ENCODE measurements at places on chromosomes 5 and 9. TPM values are rescaled to one million over a fixed set of nuclear protein-coding genes. Genes with fewer than 3 reads are reported as not detected.

GRCh38 chr9:37209431-37210386 is 89.3 kb downstream of the ZCCHC7 start:
- H3K36me3 ChIP-seq, result peaks cover 32% of the 10 kb centered on the region
- no peaks in the 10 kb centered on the region for H3K27me3 ChIP-seq
- DNase-seq, result no peak
- H3K27ac ChIP-seq, result peak overlapping the region; percentile 7
- H3K4me1 ChIP-seq, result peaks cover 36% of the 10 kb centered on the region

KLHL3 gene
- total RNA-seq, result 6.8 TPM

- H3K36me3 ChIP-seq, result no peaks in the 10 kb centered on the region
- no peaks in the 10 kb centered on the region for H3K27me3 ChIP-seq
- no peaks in the 10 kb centered on the region for H3K4me1 ChIP-seq
Measured at GRCh38 chr9:93172666-93173364, 11.1 kb upstream of the WNK2 start.

MSMP gene
- total RNA-seq, result not detected

- H3K4me3 ChIP-seq, result no peak overlapping the region
- no peaks in the 10 kb centered on the region for H3K27me3 ChIP-seq
- DNase-seq, result no peak
- no peak overlapping the region for H3K27ac ChIP-seq
Measured at GRCh38 chr5:81601919-81602318, 149.0 kb downstream of the SSBP2 start.

NTRK2 gene
- total RNA-seq, result 1.8 TPM

DNA sequence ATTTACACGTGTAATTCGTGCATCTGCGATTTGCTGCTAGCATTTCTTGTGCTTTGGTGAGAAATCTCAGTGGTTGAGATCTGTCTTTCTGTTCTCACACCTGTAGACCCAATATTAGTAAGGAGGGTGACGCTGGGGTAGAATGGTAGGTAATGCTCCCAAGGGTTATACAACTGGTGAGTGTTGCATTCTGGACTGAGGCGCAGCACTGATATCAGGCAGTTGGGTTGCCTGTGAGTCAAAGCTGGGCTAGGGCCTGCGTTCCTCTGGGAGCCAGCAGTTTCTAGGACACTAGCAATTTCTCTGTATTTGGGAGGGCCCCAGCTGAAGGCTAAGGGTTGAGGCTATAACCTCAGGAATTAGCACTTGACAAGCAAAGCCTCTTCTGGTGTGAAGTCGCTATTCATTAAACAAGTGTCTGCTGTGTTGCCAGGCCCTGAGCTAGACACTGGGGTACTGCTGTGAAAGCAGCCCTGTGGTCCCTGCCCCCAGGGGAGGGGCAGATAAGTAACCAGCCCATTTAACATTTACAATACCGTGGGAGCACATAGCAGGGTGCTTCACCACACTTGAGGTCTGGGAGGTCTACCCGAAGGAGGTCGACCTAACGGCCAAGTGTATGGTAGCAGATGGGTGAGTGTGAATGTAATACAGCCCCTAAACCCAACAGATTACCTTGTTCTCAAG is 28.7 kb downstream of the LARP1 start:
- peaks cover 94% of the 10 kb centered on the region for H3K4me1 ChIP-seq
- no peaks in the 10 kb centered on the region for H3K27me3 ChIP-seq
- DNase-seq, result no peak
- peaks cover 9% of the 10 kb centered on the region for H3K36me3 ChIP-seq

DNA sequence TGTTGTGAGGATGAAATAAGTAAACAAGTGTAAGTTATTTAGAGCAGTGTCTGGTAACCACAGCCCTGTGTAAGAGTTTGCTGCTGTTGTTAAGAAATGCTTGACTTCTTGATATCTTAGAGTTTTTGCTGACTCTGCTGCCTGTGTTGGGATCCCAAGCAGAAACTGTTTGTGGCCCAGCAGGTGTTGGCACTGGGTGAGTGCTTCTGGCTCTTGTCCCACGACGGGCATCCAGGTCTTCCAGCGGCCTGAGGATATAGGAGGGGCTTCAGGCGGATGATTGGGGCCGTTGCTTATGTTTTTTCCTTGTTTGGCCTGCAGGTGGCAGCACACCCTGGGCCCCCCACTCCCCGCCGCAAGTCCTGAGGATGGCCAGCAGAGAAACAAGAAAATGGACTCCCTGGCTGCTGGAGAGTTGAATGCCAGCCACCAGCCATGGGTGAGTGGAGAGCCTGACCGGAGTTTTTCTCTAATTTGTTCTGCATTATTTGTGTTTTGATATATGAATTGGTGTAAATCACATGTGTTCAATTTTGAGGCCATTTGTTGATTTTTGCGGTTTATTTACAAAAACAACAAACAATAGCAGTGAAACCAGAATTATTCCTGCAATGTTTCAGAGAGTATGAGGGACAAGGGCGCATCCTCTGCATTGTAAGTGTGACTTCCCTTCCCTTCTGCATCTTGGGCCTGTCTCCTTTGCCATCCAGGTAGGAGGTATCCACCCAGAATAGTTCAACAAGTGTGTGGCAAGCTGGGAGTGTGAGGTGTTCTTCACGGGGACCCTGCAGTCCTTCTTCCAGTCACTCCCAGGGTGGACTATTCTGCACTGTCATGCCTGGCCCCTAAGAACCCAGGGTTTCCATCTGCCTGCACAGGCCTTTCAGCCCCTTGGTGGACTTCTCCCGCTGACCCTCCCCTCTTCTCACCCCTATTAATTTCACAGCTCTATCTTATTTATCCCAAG is 50.3 kb downstream of the SLC22A5 start:
- peaks cover 83% of the 10 kb centered on the region for H3K4me1 ChIP-seq
- peaks cover 45% of the 10 kb centered on the region for H3K36me3 ChIP-seq
- DNase-seq, result peak; percentile 75
- H3K4me3 ChIP-seq, result peak overlapping the region; percentile 37
- peak overlapping the region; percentile 90 for H3K27ac ChIP-seq

DNA sequence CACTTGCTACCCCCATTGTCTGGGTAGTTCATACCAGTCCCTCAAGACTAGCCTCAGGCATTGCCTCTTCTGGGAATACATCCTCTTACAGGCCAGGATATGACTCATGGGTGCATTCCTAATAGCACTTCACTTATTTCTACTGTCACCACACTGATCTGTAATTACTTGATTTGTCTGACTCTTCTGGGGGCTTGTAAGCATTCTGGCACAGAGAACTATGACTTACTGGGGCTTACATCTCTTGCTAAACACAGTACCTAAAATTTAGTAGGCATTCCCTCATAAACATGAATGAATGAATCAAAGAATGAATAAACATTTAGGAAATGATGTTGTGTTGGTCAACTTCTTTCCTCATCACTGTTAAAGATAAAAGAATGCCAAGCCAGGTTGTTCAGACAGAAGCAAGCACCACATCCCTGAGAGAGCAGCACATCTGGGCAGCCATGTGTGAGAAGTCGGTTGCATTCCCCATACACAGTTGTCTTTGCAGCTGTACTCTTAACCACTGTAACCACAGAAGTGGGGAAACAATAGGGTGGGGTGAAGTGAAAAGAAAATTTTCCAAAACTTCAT is 27.6 kb downstream of the IL7R start:
- no peak for DNase-seq
- peaks cover 41% of the 10 kb centered on the region for H3K4me1 ChIP-seq
- peak overlapping the region; percentile 92 for H3K27ac ChIP-seq

DNA sequence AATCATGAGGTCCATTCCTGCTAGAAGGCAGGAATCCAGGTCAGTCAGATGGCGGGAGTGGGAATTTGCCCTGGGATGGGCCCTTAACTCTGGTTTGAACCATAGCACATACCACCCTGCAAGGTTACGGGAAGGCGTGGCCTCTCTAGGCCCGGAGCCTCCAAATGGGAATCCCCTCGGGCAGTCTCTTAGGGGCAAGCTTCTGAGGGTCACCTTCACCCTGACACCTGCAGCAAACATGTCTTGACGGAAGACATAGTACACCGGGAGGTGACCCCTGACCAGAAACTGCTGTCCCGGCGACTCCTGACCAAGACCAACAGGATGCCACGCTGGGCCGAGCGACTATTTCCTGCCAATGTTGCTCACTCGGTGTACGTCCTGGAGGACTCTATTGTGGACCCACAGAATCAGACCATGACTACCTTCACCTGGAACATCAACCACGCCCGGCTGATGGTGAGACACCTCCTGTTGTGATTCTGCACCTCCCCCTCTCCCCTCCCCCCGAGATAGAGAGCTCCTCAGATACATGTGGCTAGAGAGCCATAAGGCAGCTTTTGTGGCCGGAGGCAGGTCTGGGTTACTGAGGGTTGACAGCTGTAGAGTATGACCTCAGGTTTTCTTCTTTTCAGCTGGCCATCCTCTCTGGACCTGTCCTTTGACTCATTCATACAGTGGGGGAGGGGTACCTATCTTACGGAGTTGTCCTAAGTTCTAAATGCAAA is 957 bp downstream of the PRELID1 start:
- DNase-seq, result peak; percentile 59
- peak overlapping the region; percentile 93 for H3K4me3 ChIP-seq
- peaks cover 58% of the 10 kb centered on the region for H3K4me1 ChIP-seq

PCDHB13 gene
- total RNA-seq, result not detected

GRCh38 chr9:130627896-130628792 is 36.2 kb upstream of the PRDM12 start:
- H3K4me3 ChIP-seq, result no peak overlapping the region
- no peaks in the 10 kb centered on the region for H3K27me3 ChIP-seq

GRCh38 chr9:90881648-90882047 is 80.0 kb downstream of the SYK start:
- H3K27ac ChIP-seq, result no peak overlapping the region
- H3K27me3 ChIP-seq, result peaks cover 5% of the 10 kb centered on the region
- no peaks in the 10 kb centered on the region for H3K36me3 ChIP-seq

DNA sequence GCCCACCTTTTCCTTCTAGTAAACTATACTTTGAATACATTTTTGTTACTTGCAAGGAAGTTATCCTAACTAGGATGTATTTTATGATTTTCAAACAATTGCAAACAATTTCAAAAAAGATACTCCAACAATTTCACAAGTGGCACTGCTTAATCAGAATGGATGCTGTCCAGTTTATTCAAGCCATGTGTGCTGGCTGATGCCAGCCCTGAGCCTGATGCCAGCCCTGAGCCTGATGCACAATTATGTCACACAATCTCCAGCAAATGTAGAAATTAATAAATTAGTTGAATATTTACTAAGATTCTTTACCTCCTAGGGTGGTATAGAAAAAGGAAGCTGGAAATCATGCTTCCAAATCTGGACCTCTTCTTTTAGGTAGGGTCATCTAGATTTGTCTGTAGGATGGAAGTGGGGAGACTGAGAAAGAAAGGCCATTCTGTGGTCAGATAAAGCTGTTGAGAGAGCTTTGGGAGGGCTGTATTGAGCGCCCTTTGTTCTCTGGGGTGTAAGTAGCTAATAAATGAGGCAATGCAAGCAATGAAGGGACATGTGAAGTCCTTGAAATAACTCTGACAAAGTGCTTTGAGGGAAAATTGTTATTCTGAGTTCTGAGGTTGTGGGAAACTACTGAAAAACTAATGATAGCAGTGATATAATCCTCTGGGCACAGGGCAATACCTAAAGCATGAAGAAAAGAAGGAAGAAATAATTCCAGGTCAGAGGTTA is 5.8 kb upstream of the C6 start:
- H3K36me3 ChIP-seq, result no peaks in the 10 kb centered on the region
- H3K27ac ChIP-seq, result no peak overlapping the region
- no peak for DNase-seq
- H3K4me3 ChIP-seq, result no peak overlapping the region

SHOC1 gene
- total RNA-seq, result not detected

GRCh38 chr9:131629825-131630204 is 84.5 kb downstream of the PRRT1B start:
- peak overlapping the region; percentile 67 for H3K27ac ChIP-seq
- no peaks in the 10 kb centered on the region for H3K27me3 ChIP-seq
- DNase-seq, result peak; percentile 33
- no peak overlapping the region for H3K4me3 ChIP-seq
- H3K4me1 ChIP-seq, result peaks cover 46% of the 10 kb centered on the region

SLC4A9 gene
- total RNA-seq, result 0.21 TPM

- no peaks in the 10 kb centered on the region for H3K4me1 ChIP-seq
- H3K27me3 ChIP-seq, result no peaks in the 10 kb centered on the region
- DNase-seq, result no peak
- H3K27ac ChIP-seq, result no peak overlapping the region
- H3K4me3 ChIP-seq, result no peak overlapping the region
Measured at GRCh38 chr5:66633754-66634153, 37.6 kb downstream of the MAST4 start.

DNA sequence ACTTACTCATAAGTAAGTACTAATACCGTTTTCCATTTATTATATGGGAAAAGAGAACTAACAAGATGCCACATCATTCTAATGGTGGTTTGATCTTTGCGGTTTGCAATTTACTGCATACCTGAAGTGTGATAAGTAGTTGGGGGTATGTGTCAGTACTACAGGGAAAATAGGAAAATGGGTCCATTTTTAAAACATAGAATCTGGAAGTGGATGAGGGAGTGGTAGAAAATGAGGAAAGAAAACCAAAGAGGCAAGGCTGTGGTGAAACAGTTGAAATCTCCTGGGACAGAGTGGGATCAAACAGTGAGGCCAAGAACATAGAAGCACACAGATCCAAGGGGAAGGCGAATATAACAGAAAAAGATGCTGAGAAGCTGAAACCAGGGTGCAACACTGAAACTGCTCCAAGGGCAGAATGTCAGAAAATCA is 6.7 kb downstream of the ADAMTSL1 start:
- no peak overlapping the region for H3K27ac ChIP-seq
- DNase-seq, result no peak
- no peak overlapping the region for H3K4me3 ChIP-seq

SAPCD2 gene
- 6.4 TPM for total RNA-seq

DNA sequence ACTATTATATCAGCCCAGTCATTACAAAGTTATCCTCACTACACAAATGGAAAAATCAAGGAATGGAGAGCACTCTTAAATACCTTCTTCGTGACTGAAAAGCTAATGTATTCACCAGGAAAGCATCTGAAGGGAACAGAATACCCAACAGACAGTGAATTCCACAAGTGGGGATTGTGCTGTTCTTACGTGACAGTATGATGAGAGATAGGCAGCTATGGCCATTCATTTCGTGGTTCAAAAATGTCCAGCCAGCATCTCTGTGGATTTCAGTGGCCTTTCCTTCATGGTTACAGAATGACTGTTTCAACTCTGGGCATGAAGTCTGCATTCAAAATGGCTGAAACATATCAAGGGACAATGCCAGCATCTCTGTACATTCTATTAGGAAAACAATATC is 323.8 kb downstream of the PRELID2 start:
- H3K4me1 ChIP-seq, result no peaks in the 10 kb centered on the region
- no peak for DNase-seq
- H3K27ac ChIP-seq, result no peak overlapping the region
- H3K4me3 ChIP-seq, result no peak overlapping the region

F2RL2 gene
- total RNA-seq, result not detected

DNA sequence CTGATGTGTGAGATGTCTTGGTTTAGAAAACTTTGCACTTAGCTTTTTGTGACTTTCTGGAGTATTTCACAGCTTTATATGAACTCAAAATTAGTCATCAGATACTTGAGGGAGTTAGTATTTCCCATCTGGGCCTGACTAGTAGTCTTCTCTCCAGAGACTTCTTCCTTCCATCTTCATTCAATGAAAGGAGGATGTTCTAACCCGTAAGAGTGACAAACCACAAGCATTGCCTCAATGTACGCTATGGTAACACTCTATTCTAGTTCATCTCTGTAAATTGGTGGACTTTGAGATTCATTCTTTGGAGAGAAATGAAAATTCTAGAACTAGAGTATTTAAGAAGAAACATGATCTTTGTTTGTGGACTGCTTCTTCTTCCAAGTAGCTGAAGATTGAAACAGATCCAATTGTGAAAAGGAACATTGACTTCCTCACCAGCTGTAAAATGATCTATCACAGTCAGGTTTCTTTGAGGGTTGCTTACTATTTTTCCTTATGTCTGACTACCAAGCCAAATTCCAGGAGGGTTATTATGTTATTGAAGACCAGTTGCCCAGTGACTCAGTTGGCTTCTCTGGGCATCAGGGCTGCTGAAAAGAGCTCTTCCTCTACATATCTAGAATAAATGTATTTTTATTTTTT is 157.6 kb downstream of the SLC12A2 start:
- H3K36me3 ChIP-seq, result no peaks in the 10 kb centered on the region
- no peaks in the 10 kb centered on the region for H3K4me1 ChIP-seq
- peaks cover 19% of the 10 kb centered on the region for H3K27me3 ChIP-seq

All from activated CD4-positive, alpha-beta T cell treated with anti-CD3 and anti-CD28 coated beads for 36 hours (primary cell).